Glutamatergic neuron (in vitro differentiated cells): ENCODE measurements at places on chromosomes 3 and 15. TPM values are rescaled to one million over a fixed set of nuclear protein-coding genes. Genes with fewer than 3 reads are reported as not detected.

DNA sequence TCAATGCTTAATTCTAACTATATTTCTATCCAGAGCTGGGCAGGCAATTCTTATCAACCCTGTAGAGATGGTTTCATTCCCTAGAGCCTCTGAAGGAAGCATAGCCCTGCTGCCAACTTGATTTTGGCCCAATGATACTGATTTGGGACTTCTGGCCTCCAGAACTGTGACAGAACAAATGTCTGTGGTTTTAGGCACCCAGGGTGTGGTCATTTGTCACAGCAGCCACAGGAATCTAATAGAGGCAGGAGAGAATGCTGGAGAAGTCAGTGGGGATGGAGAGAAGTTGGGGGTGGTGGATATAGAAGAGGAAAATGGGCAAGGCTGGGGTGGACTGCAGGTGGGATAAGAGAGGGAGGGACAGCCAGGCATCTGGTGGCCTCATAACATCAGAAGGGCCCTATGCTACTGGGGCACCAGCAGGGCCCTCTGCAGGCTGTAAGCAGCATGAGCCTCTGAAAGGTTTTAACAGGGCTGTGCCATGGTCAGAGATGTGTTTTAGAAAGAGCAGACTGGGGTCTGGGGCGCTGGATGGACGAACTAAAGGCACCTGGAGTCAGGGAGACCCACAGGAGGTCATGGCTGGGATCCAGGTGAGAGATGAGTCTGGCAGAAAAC is 19.8 kb downstream of the MRPS11 start:
- DNase-seq = no peak
- H3K36me3 ChIP-seq = no peaks in the 10 kb centered on the region
- no peak overlapping the region for H3K27ac ChIP-seq

DNA sequence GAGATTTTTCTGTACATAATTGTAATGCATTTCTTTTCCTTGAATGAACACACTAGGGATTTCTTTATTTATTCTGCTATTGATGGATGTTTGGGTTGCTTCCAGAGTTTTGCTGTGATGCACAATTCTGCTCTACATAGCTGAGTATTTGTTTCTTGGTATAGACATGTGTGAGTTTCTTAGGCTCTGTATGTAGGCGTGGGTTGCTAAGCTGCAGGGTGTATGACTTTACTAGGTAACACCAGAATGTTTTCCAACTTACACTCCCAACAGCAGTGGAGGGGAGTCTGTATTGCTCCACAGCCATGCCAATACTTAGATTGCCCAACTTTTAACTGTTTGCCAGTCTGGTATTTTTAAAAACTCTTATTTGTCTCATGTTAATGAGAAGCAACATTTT is 155.5 kb upstream of the TNIK start:
- no peaks in the 10 kb centered on the region for H3K36me3 ChIP-seq
- H3K4me3 ChIP-seq = no peak overlapping the region
- no peaks in the 10 kb centered on the region for H3K4me1 ChIP-seq
- peaks cover 2% of the 10 kb centered on the region for H3K27me3 ChIP-seq
- no peak overlapping the region for H3K27ac ChIP-seq
- no peak for DNase-seq

GRCh38 chr3:5187920-5188418 is 462 bp downstream of the EDEM1 start:
- peaks cover 4% of the 10 kb centered on the region for H3K4me1 ChIP-seq
- no peak overlapping the region for H3K27ac ChIP-seq
- H3K36me3 ChIP-seq = no peaks in the 10 kb centered on the region
- H3K4me3 ChIP-seq = peak overlapping the region; percentile 94
- H3K27me3 ChIP-seq = peaks cover 4% of the 10 kb centered on the region

GRCh38 chr3:55860049-55860721 is 373.1 kb upstream of the WNT5A start:
- H3K27ac ChIP-seq = no peak overlapping the region
- H3K4me3 ChIP-seq = no peak overlapping the region
- no peaks in the 10 kb centered on the region for H3K36me3 ChIP-seq
- no peak for DNase-seq

- DNase-seq = no peak
- peaks cover 8% of the 10 kb centered on the region for H3K36me3 ChIP-seq
- H3K27ac ChIP-seq = no peak overlapping the region
Measured at GRCh38 chr15:81061490-81062253, 60.9 kb downstream of the TLNRD1 start.

- H3K4me1 ChIP-seq = peaks cover 16% of the 10 kb centered on the region
- H3K27ac ChIP-seq = no peak overlapping the region
- peaks cover 3% of the 10 kb centered on the region for H3K27me3 ChIP-seq
- DNase-seq = no peak
- no peaks in the 10 kb centered on the region for H3K36me3 ChIP-seq
- no peak overlapping the region for H3K4me3 ChIP-seq
Measured at GRCh38 chr3:135034891-135035440, 239.9 kb downstream of the EPHB1 start.

DNA sequence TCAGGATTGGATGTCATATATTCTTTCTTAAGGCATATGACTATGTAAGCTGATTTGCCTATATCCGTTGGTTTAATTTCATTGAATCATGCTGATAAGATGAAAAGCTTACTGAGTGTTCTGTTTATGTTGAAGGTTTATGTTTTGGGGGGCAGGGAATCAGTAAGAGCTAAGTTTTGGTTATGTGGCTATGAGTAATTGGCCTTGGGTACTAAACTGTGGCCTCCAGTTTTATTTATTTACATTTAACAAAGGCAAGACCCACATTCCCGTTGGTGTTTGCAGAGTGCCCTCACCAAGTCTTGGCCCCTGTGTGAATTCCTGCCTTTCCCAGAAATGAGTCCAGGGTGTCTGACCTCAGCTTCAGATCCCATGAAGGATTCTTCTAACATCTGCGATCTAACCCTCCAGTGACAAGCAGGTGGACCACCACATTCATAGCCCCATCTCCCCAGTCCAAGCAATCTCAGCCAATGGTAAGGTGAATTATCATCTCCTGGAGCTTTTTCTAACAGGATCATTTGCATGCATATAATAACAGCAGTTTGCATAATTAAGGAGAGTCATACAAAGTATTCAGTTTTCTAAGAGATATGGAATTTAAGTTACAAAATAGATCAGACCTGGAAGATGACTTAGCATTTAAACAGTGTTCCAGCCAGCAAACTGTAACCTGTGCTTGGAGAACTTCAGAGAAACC is 27.4 kb downstream of the GLDN start:
- H3K36me3 ChIP-seq = no peaks in the 10 kb centered on the region
- H3K27me3 ChIP-seq = no peaks in the 10 kb centered on the region
- H3K27ac ChIP-seq = no peak overlapping the region

- H3K27me3 ChIP-seq = peaks cover 8% of the 10 kb centered on the region
- H3K27ac ChIP-seq = no peak overlapping the region
- H3K36me3 ChIP-seq = no peaks in the 10 kb centered on the region
Measured at GRCh38 chr15:24862726-24863521, 91.9 kb upstream of the SNRPN start.

GRCh38 chr15:81511138-81511537 is 137.1 kb upstream of the TMC3 start:
- H3K36me3 ChIP-seq = no peaks in the 10 kb centered on the region
- no peaks in the 10 kb centered on the region for H3K4me1 ChIP-seq
- no peak overlapping the region for H3K27ac ChIP-seq
- no peak overlapping the region for H3K4me3 ChIP-seq
- no peak for DNase-seq

DNA sequence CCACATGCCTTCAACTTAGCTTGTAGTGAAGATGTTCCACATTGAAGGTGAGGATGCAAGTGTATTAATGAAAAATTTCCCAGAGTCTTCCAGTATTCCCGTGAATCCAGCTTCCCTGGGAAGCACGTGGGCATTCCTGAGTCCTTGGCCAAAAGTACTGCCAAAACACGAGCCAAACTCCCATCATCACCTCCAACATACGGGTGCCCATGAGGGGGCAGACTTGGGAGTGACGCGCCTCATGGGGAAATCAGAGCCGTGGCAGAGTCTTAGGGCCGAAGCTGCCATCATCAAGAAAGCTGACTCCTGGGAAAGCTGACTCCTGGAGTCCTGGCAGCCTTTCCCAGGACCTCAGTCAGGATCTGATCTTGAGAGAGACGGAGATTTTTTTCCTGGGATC is 20.1 kb upstream of the TM2D3 start:
- no peak overlapping the region for H3K4me3 ChIP-seq
- no peak overlapping the region for H3K27ac ChIP-seq
- no peak for DNase-seq
- peaks cover 12% of the 10 kb centered on the region for H3K4me1 ChIP-seq

GRCh38 chr15:92161039-92161670 is 232.5 kb upstream of the ST8SIA2 start:
- DNase-seq = no peak
- H3K36me3 ChIP-seq = no peaks in the 10 kb centered on the region
- no peak overlapping the region for H3K4me3 ChIP-seq
- H3K4me1 ChIP-seq = peaks cover 21% of the 10 kb centered on the region
- H3K27ac ChIP-seq = no peak overlapping the region
- H3K27me3 ChIP-seq = no peaks in the 10 kb centered on the region

DNA sequence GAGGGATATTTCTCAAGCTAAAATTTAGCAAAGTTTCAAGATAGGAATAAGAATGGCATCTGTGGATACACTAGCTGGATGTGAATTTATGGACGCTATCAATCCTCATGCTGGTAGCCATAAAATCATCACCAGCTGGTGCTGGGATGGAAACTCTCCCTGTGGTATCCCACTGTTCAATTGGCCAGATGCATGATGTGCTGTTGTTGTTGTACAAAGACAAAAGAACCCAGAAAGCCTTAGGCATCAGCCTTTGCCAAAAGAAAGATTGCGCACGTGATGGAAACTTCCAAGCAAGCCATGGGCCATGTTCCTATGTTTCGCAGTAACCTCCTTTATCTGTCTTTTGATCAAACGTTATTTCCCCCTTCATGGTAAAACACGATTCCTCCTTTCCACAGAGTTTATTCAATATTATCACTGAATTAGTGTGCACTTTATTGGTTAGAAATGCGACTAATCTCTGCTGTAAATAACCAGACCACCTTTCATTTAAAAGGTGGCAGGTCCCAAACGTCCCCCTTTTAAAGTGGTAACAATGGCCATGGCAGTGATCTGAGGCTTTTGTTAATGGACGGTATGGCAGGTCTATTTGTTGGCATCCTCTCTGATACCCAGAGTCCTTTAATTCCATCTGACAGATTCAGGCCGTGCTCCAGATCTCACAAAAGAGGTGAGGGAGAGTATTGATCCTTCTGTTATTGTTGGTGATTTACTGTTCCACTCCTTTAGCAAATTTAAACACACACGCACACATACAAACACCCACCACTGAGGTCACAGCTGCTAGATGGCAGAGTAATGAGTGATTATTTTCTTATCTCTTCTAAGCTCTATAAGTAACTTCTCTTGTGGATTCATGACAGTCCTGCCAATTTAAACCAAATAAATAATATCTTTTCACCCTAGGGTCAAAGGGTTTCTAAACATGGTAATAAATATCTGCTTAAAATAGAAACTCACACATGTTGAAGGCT is 291.2 kb upstream of the KCNMB2 start:
- no peaks in the 10 kb centered on the region for H3K36me3 ChIP-seq
- no peak for DNase-seq
- no peaks in the 10 kb centered on the region for H3K27me3 ChIP-seq
- no peak overlapping the region for H3K4me3 ChIP-seq

- no peak overlapping the region for H3K27ac ChIP-seq
- peak overlapping the region; percentile 88 for H3K4me3 ChIP-seq
Measured at GRCh38 chr15:57376696-57377477, 582 bp downstream of the CGNL1 start.

DNA sequence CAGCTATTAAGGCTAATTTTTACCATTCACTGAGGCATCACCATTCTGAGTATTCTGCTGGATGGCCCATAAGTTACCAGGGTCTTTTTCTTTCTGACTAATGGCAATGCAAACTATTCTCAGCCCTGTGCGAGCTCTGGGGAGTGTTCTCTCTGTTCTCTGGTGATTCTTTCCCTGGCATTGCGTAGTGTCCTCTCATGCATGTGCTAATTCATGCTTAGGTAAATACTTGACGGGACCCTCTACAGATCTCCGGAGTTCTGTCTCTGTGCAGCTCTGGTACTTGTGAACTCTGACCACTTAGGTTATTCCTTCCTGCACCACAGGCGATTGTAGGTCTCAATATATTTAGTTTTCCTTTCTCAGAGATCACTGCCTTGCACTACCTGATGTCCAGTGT is 34.8 kb downstream of the UBE2E1 start:
- no peak overlapping the region for H3K4me3 ChIP-seq
- H3K36me3 ChIP-seq = no peaks in the 10 kb centered on the region
- peaks cover 20% of the 10 kb centered on the region for H3K4me1 ChIP-seq

- no peaks in the 10 kb centered on the region for H3K36me3 ChIP-seq
- no peak for DNase-seq
- H3K27me3 ChIP-seq = peaks cover 2% of the 10 kb centered on the region
- peaks cover 17% of the 10 kb centered on the region for H3K4me1 ChIP-seq
- H3K27ac ChIP-seq = no peak overlapping the region
Measured at GRCh38 chr3:107690522-107691138, 167.9 kb downstream of the BBX start.

GOLGA6L7 gene
- not detected for total RNA-seq

GALNT15 gene
- 0.39 TPM for total RNA-seq

C3orf22 gene
- not detected for total RNA-seq

GOLGA6L10 gene
- total RNA-seq = 0.96 TPM

HRG gene
- not detected for total RNA-seq

DAZL gene
- 0.51 TPM for total RNA-seq

SLC12A1 gene
- not detected for total RNA-seq

MAPKAPK3 gene
- 10.7 TPM for total RNA-seq

AGBL1 gene
- 0.76 TPM for total RNA-seq

CYP8B1 gene
- not detected for total RNA-seq

SLC35G2 gene
- total RNA-seq = 22.6 TPM

APBA2 gene
- 166 TPM for total RNA-seq

PARP14 gene
- 0.05 TPM for total RNA-seq
